ENCODE measurements at places on chromosomes 6 and 20.

GRCh38 chr6:157090736-157091135 is 232.6 kb downstream of the TMEM242 start:
- DNase-seq, result no peak

DNA sequence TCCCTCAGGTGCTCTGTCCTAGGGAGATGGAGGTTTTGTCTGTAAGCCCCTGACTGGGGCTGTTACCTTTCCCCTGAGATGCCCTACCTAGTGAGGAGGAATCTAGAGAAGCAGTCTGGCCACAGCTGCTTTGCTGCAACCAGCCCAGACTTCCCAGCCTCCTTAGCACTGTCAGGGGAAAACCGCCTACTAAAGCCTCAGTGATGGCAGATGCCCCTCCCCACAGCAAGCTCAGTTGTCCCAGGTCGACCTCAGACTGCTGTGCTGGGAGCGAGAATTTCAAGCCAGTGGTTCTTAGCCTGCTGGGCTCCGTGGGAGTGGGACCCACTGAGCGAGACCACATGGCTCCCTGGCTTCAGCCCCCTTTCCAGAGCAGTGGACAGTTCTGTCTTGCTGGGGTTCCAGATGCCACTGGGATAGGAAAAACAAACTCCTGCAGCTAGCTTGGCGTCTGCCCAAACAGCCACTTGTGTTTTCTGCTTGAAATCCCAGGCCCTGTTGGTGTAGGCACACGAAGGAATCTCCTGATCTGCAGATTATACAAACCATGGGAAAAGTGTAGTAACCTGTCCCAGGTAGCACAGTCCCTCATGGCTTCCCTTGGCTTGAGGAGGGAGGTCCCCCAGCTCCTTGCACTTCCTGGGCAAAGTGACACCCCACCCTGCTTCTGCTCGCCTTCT is 146.4 kb upstream of the PROKR2 start:
- DNase-seq, result no peak

DNA sequence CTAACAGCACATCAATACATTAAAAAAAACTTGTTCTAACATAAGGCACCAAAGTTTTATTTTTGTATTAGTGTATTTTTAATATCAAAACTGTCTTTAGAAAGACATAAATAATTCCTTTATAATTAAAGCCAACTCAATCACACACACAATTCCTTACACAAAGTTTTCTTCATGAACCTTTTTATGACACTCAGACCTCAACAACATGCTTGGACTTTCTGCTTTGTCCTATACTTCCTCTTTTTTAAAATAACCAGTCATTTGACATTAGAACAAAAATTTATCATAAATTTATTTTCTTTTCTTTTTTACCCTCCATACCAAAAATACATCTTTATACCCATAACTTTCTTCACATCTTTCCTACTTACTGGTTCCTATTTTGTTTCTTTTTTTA is 292.0 kb upstream of the ARID1B start:
- DNase-seq, result no peak

DNA sequence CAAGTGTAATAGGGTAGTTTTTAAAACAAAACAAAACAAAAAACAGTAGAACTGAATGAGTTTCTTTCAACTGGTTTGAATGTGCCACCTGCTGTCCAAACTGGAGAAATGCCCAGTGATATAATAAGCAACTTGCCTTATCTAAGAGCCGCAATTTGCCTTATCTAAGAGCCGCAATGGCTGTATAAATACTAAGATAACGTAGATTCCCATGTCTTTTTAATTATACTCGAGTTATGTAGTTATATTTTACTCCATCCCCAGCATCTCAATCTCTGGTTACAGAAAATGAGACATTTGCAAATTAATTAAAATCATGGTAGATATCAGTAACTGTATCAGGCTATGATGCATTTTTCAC is 67.2 kb downstream of the RPP40 start:
- peak; percentile 63 for DNase-seq

- peak; percentile 76 for DNase-seq
These were observed 60.0 kb downstream of the TRIM27 start for GRCh38 chr6:28863604-28864325.

GRCh38 chr6:1380625-1381427 is 8.6 kb upstream of the FOXF2 start:
- DNase-seq, result no peak

DNA sequence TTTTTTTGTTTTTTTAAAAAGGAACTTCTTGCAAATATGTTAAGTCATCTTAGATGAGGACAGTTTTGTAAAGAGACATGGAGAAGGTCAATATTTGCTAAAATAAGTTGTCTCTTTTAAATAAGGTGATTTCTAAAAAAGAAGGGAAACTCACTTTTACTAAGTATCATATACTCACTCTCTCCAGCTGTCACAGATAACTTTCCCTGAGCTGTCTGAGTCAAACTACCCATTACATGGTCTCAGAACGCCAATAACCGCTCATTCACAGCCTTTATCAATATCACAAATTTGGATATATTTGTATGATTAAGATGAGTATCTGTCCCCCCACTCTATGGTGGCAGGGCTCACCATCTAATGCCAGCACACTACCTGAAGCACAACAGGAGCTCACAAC is 47.6 kb downstream of the IPCEF1 start:
- DNase-seq, result no peak

DNA sequence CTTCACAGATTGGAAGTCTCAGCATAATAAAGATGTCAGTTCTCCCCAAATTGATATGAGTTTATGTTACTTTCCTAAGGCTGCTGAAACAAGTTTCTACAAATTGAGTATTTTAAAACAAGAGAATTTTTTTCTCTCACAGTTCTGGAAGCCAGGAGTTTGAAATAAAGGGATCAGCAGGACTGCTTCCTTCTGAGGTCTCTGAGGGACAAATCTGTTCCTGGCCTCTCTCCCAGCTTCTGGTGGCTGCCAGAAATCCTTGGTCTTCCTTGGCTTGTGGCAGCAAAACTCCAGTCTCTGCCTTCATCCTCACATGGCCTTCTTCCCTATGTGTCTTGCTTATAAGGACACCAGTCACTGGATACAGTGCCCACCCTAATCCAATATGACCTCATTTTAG is 136.1 kb downstream of the TFAP2A start:
- peak; percentile 60 for DNase-seq

DNA sequence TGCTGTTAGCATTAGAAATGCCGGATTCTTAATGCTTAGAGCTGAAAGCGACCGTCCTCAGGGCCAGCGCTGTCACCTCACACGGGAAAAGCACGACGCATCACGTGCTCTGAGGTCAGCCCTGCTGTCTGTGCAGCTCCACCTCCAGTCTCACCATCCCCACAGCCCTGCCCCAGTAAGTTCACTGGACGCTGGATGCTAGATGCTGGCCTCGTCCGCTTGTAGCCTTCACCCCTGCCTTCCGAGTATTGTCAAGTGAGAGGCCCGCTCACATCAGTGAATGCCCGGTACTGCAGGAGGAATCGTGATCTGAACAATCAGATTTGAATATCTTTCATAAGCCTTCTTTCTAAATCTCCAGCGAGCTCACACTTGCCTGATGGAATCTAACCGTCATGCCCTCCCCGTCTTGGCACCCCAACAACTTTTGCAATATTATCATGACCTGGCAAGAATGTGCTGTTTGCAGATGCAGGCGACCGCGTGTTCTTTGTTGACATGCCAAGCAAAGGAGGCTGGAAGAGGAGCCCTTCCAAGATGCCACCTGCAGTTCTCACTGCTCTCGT is 64.9 kb downstream of the DLL1 start:
- no peak for DNase-seq

- no peak for DNase-seq
These were observed 53.7 kb upstream of the SLCO4A1 start for GRCh38 chr20:62588458-62589149.

DNA sequence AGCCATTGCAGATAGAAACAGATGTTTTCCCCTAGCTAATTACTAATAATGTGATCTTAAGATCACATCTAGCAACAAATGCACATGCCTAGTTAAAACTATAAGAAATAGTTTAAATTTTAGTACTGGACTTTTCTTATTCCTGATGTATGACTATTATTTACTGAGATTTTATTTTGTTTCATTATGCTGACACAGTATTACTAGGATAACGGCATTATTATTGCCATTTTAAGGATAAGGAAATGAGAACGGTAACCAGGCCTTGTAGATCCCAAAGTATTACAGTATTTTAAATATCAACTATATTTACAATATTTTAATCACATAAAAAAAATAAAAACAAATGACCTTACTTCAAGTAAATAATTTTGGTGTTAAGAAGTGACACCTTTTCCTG is 240.3 kb downstream of the ADGRB3 start:
- no peak for DNase-seq

DNA sequence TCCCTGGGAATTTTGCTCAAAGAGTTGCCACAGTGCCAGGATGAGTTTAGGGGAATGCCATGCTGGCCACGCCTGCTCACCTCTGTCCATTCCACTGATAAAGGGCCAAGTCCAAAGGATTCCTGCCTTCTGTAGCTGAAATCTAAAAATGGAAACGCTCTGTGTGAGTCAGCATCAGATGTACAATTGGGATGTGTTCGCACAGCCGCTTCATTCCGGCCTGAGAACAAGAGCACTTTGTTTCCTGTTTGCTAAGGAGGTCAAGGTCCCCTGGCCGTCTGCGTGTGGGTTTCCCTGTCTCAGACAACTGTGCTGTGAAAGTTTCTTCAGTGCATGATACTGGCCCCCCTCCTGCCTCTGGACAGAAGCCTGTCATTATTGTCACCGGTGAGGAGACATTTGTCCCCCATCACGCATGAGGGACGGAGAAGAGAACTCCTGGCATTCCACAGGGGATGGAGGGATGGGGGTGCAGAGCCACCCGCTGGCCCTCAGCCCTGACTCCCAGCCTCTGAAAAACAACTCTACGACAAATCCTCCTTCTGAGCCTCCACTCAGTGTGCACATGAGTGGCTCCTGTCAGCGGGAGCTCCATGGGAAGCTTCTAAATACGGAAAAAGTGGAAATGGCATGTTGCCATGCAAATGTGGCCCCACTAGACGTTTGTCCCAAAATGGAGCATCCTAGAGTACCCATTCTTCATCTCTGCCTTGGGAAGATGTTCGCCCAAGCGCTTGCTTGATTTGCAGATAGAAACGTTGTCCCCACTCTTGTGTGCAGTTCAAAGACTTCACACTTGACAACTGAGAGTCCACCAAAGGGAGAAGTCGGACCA is 143.5 kb upstream of the AFDN start:
- DNase-seq, result peak; percentile 98

Data from globus pallidus (tissue), 1 donor.